ENCODE measurements at places on chromosomes 1 and 21. TPM values are rescaled to one million over a fixed set of nuclear protein-coding genes. Genes with fewer than 3 reads are reported as not detected.

- DNase-seq, result no peak
Measured at GRCh38 chr1:24071941-24072340, 40.0 kb downstream of the MYOM3 start.

- no peak for DNase-seq
Measured at GRCh38 chr1:3879787-3880428, 20.2 kb downstream of the C1orf174 start.

- DNase-seq, result no peak
Measured at GRCh38 chr1:8698012-8698630, 119.3 kb downstream of the RERE start.

DNA sequence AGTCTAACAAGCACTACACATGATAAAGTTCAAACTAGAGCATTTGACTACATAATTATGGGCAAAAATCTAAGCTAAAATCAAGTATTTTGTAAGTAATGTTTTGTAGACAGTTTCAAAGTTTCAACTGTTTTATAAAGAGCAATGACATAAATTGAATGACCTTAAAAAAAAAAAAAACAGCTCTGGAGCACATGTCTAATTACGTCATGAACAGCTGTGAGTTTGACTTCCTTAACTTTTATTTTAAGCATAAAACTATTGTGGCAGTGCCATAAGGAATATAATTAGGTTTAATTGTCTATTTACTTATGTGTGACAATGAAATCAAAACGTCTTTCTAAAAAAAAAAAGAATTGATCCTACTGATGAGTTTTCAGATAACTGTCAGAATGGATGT, 272.5 kb upstream of the LRRC7 start:
- DNase-seq, result no peak

GRCh38 chr1:232267092-232267836, 362.7 kb downstream of the SIPA1L2 start:
- DNase-seq, result no peak

DNA sequence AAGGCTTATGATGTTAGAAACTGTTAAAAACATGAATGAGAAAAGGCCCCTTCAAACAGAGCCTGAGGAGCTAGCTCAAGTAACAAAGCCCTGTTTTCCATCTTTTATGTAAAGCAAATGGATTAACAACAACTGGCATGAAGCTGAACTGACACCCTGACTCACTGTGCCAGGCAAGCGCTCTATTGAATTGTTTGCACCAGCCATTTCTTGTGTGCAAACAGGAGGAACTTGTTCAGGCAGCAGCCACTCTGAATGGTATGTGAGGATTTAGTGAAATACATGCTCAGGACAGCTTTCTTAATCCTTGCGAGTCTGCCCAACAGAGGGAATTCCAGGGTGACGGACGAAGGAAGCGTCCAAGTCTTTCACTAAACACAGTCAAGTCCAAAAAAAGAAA, 291.1 kb upstream of the ADGRL2 start:
- DNase-seq, result no peak

- DNase-seq, result no peak
Measured at GRCh38 chr1:22972760-22973159, at the start of gene LACTBL1. LACTBL1 (minus strand) TSS chr1:22972866; CDS start chr1:22972316, 550 bp downstream.

DNA sequence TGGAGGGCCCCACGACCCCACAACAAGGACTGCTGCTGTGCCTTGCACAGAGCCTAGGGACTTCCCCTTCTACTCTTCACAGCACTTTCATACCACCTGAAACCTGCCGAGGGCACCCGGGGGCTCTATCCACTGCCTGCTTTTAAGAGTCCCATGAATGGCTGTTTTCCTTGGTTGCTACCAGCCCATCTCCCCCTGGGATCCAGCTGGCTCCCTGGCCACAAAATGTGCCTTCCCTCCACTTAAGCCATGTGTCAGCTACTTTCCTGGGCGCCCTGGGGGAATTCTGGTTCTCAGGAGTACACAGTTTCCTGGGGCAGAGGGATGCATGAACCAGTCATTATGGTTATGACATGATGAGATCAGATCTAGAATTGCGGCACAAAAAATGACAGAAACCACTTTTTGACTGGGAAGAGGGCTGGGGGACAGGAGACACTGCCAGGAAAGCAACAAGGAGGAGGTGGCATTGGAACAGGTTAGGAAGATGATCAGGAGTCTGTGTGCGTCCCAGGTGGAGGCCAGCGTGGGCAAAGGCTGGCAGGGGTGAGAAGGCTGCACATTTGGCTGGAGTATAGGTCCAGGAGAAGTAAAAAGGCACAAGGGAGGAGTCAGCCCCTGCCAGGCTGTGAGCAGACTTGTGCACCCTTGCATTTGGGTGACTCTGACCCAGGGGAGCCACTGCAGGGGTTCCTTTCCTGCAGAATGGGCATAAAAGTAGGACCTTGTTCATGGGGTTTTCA, 3.2 kb upstream of the TNFRSF8 start:
- DNase-seq, result no peak

DNA sequence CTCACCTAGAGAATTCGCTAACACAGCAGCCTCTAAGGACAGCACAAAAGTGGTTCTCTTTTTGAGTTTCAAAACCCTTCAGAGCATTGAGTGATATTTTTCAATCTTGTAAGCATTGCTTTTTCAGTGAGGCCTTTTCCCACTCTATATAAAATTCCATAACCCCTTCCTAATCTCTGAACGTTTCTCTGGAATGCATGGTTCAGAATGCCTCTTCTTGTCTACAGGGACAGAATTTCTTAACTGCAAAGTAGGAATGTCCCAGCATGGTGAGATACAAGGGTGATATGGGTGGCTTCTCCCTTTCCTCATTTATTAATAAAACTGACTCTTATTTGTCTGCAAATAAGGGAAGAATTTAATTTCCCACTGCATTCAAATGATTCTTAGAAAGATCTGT, 377.9 kb downstream of the LTN1 start:
- no peak for DNase-seq

DNA sequence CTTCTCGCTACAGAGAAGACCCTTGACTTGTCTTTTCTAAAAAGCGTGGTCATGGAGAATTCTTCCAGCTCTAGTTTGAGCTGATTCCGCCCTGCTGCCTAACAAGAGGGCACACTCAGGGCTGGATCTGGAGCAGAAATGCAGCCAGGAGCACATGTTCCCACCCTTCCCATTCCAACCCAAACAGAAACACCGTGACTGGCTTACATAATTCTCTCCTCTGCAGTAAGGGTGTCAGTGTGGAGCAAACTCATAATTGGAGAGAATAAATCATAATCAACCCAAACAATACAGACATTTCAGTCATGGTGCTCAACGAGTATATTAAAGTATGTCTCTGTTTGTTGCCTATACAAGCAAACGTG, 34.5 kb downstream of the CTNNBIP1 start:
- no peak for DNase-seq

- DNase-seq, result no peak
Measured at GRCh38 chr1:192632188-192632587, 3.8 kb upstream of the RGS13 start.

- DNase-seq, result peak; percentile 26
Measured at GRCh38 chr1:173205146-173206051, 1.7 kb downstream of the TNFSF4 start.

- DNase-seq, result no peak
Measured at GRCh38 chr1:39620659-39621165, 18.7 kb downstream of the HEYL start.

GRCh38 chr21:17539323-17539722, 26.5 kb downstream of the CXADR start:
- DNase-seq, result no peak

GRCh38 chr1:45803299-45803780, at the start of gene MAST2:
MAST2 (plus strand) TSS chr1:45803612; CDS start chr1:45803896, 284 bp downstream.
- peak; percentile 91 for DNase-seq

DNA sequence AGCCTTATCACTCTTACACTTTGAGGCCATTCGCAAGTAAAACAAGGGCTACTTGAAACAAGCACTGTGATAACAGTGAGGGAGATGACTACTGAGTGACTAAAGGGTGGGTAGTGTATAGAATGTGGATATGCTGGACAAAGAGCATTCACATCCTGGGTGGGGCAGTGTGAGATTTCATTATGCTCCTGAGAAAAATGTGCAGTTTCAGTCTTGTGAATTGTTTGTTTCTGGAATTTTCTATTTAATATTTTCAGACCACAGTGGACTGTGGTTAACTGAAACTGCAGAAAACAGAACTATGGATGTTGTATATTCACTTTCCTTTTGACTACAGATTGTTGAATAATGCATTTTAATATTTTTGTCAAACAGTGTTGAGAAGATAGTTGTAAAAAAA, 25.1 kb upstream of the B3GALT2 start:
- no peak for DNase-seq

DNA sequence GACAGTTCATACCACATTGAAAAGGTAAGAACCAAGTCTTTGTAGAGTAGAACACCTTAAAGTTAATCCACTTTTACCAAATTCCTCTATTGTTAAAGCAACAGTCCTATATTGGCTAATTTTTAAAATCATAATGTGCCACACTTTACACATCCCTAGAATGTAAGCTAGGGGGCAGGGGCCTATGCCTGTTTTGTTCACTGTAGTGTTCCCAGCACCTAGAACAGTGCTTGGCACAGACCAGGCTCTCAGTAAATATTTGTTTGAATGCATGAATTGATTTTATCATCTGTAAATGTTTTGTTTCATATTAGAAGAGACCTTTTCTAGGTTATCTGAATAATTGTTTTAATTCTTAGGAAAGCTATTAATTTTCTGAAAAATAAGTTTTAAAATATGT, 9.1 kb downstream of the SMAP2 start:
- DNase-seq, result no peak

DNA sequence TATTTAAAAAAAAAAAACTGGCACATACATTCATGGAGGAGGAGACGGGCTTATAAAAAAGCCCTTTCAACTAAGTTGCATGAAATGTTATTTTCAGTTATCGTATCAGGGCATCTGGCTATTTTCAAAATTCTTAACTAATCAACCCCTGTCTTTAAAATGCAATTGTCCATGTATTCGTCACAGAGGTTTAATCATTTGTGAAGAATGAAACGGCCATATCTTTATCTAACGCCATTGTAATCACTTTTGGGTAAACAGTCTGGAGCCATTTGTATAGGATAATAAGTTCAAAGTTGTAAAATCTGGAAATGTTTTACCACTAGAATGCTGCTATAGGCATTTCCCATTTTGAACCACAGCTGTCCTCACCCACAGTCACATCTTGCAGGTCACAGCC, 30.4 kb downstream of the SLC30A10 start:
- DNase-seq, result no peak

- no peak for DNase-seq
Measured at GRCh38 chr1:244473059-244473605, 12.1 kb downstream of the CATSPERE start.

- no peak for DNase-seq
Measured at GRCh38 chr21:27365394-27365793, 398.5 kb upstream of the ADAMTS5 start.

DNA sequence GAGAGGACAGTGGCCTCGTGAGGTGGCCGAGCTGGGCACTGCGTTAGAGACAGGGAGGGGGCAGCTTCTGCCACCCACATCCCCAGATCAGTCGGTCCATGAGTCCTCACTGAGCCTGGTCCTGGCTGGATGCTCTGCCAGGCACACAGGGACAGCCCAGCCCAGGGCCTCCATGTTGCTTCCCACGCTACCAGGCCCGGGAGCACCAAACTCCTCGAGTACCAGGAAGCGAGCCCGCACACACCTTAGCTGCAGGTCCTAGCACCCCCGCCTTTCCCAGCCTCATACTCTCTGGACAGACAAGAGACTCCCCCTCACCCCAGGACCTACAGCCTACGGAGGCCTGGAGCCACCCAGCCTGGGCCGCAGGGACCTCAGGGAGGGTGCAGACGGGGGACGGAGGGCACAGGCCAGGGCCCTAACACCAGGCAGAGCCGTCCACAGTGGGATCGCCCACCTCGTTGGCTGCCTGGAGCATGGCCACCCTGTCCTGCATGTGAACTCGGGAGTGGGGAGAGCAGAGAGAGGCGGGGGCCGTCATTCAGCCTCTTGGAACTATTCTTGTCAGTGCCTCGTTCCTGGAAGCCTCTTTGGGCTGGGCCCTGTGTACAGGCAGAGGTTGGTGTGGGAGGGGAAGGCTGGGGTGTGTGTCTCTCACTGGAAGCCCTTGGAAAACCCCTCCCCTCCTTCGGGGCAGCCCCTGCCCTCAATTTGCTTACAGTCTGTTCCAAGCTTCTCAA, 90.9 kb upstream of the RUNX3 start:
- no peak for DNase-seq

- no peak for DNase-seq
Measured at GRCh38 chr1:38087676-38088075, 41.1 kb upstream of the POU3F1 start.

DNA sequence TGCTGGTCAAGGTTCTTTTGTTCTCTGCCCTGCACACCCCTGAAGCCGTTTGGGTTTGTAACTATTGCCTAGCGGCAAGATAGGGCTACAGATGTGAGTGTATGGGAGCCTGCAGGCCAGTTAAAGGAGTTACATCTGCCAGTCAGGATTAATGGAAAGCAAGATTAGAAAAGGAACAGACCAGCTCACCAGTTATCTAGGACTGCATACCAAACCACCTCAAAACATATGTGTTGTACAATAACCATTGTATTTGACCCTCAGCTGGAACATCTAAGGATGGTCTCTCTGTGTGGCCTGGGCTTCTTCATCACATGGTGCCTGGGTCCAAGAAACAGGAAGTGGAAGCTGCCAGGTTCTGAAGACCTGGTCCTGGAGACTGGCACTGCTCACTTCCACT, 52.5 kb upstream of the FBXO28 start:
- DNase-seq, result no peak

DNA sequence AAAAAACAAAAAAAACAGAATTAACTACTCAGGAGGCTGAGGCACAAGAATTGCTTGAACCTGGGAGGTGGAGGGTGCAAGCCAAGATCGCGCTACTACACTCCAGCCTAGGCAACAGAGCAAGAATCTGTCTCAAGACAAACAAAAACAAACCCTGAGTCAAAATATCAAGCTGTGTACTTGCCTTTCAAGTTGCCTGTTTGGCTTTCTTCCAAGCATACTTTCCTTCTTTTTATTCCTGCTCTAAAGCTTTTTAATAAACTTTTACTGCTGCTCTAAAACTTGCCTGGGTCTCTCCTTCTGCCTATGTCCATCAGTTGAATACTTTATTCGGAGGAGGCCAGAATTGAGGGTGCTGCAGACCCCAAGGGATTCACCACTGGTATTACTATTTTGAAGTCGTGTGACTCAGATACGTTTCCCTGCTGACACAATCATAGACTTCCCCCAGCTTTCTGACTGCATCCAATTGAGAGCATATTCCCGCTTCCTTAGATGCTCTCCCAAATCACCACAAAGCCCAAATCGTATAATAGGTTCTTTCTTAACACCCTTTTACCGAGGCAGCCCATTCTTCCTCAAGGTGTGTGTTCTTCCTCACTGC, 3.5 kb upstream of the ACBD6 start:
- DNase-seq, result no peak

GRCh38 chr1:246261639-246262038, 245.4 kb downstream of the SMYD3 start:
- no peak for DNase-seq

The RGS13 gene
- not detected for polyA plus RNA-seq

The LRP8 gene
- polyA plus RNA-seq, result 64.3 TPM

The FCRL6 gene
- polyA plus RNA-seq, result 1.3 TPM

The PDC gene
- not detected for polyA plus RNA-seq

The LORICRIN gene
- polyA plus RNA-seq, result not detected

The PPIH gene
- polyA plus RNA-seq, result 39.6 TPM

The FCGR2B gene
- 16.1 TPM for polyA plus RNA-seq

The EDN2 gene
- not detected for polyA plus RNA-seq

The IGSF3 gene
- polyA plus RNA-seq, result 12.6 TPM

The RPF1 gene
- 62.2 TPM for polyA plus RNA-seq

The PLA2G2D gene
- polyA plus RNA-seq, result 3.7 TPM

The NHLH1 gene
- 0.20 TPM for polyA plus RNA-seq

The FBXO2 gene
- 19.0 TPM for polyA plus RNA-seq

The EXO1 gene
- 8.3 TPM for polyA plus RNA-seq

The OR2T2 gene
- polyA plus RNA-seq, result not detected

The TRIM17 gene
- 37.4 TPM for polyA plus RNA-seq

The CR2 gene
- 0.80 TPM for polyA plus RNA-seq

All from testis (tissue), 5 donors.